ENCODE measurements at places on chromosomes 1 and 21.
A peak's percentile ranks its signal among the peaks of the same experiment; 100 is the strongest.

DNA sequence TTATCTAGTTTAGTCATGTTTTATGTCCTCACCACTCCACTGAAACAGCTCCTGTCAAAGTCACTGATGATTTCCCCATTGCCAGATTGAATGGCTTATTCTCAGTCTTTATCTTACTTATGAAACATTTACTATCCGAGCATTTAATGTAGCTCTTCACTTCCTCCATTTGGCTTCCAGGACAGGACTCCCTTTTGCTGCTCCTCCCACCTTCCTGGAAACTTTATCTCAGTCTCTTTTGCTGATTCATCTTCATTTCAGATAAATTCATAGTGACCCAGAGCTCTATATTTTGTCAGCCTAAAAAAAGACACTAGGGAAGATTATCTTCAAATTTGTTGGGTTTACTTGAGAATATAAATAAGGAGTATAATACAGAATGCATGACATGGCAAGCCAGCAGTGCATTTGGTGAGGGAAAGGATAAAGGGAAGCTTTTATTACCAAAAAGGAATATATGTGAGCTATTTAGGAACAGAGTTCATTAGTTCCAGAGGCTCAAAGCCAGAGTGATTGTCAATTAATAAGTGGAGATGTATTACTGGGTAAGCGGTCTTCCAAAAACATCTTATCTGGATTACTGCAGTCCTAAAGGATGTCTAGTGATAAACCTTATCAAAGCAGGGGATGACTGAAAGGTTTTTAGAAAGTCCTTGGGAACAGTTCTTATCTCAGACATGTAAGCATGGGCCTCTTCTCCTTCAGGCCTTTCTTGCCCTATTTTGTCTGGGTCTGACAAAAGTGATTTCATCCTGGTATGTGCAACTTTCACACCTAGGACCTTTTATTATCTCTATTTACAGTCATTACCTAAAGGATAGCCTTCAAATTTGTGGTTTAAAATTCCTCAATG, 25.6 kb downstream of the IL23R start:
- no peak for DNase-seq

GRCh38 chr1:68142036-68142435, 90.3 kb downstream of the WLS start:
- DNase-seq, result no peak

GRCh38 chr1:145877923-145878486, 7.7 kb downstream of the ANKRD35 start:
- no peak for DNase-seq

- no peak for DNase-seq
These were observed 355.8 kb upstream of the PTBP2 start for GRCh38 chr1:96365596-96366390.

- DNase-seq, result no peak
These were observed 4.9 kb upstream of the S100A3 start for GRCh38 chr1:153553830-153554541.

GRCh38 chr1:207309745-207310273, 11.7 kb upstream of the CD55 start:
- DNase-seq, result peak; percentile 38

DNA sequence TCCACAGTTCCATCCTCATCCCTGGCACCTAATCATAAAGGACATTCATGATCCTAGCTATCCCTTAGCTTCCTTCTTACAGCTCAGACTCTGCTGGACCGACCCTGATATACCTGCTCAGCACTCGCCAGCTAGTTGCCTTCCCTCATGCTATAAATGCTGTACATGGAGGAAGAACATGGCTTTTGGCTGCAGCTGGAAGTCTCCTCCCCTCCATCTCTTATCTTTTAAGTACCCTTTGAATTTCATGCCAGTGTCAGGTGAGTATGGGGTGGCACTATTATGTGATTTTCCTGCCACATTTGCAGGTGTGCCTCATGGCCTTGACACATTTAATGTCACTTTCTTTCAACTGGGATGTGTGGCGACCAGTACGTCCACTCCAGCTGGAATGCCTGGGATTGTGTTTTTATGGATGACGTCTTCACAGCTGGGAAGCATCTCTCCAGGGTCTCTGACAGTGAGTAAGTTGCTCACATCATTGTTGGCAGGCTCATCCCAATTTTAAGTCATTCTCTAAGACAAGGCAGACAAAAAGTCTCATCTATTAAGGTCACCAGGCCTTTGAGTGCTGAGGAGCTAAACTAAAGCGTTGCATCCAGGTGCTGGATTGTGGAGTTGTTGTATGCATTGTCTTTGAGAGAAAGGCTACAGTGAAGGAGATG, 43.4 kb downstream of the RUNX1 start:
- no peak for DNase-seq

GRCh38 chr1:241605146-241605805, 34.9 kb downstream of the CHML start:
- no peak for DNase-seq

Data from suppressor macrophage (primary cell).